Fibroblast of skin of left biceps (primary cell): ENCODE measurements at places on chromosomes 1 and 21.

DNA sequence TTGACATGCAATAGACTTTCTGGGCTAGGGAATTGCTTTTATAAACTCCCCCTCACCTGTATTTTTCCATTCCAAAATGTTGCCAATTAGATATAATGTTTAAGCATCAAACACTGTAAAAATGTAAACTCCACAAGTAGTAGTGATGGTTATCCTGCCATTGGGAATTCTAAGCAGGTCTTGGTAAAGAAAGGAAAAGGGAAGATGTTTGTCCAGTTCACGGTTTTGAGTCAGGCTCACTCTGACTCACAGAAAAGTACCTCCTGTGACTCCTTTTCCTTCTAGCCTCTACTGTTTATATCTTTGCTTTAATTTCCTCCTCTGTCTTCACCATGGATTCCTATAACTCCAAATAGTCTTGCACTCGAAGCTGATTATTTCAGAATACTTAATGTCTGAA lies 19.0 kb upstream of the PTPN14 start:
- no peak for DNase-seq

DNA sequence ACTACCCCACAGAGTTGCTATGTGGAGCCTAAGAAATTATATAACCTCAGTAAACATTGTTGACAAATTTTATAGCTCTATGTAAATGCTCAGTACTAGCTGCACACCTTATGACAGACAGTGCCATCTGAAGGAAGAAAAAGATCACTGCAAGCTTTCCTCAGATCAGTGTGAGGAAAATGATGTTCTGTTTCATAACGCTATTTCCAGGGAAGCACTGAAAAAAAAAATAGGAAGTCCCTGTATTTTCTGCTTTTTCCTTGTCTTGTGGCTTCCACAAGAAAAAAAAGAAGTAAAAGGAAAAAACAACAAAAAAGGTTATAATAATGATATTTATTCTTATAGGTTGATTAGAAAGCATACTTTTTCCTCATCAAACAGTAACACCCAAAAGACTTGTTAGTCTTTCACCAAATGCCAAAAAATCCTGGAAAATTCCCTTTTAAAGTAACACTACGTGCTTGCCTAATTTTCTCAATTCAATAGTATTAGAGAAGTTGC lies 23.2 kb downstream of the LYST start:
- peak; percentile 6 for DNase-seq

- no peak for DNase-seq
Measured at GRCh38 chr1:12587981-12588640, 29.9 kb downstream of the DHRS3 start.

GRCh38 chr1:110780600-110781484 lies 92.1 kb upstream of the CD53 start:
- peak; percentile 26 for DNase-seq

DNA sequence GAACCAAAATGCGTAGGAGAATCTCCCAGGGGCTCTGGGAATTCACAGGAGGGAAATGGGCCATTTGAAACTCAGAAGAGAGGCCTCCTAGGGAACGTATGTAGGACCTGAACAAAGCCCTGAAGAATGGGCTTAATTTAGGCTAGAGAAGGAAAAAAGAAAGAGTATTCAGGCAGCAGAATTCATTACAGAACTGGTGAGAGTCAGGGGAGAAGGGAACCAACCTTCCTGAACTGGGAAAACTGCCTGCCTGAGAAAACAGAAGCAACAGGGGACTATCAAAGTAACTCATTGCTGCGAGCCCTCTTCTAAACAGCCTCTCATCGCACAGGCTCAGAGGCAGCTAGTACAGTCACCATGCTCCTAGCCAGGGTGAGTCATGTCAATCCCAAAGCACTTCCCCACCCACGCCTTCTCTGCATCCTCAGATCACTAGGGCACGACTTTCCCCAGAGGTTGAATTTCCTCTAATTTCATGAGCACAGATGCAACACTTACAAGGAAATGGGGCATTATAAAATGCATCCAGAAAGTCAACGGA lies 98.1 kb downstream of the ADSS2 start:
- DNase-seq, result peak; percentile 74

GRCh38 chr1:2791027-2791760 lies 10.3 kb downstream of the TTC34 start:
- no peak for DNase-seq

- no peak for DNase-seq
Measured at GRCh38 chr1:52877554-52877953, 35.0 kb downstream of the ZYG11A start.

DNA sequence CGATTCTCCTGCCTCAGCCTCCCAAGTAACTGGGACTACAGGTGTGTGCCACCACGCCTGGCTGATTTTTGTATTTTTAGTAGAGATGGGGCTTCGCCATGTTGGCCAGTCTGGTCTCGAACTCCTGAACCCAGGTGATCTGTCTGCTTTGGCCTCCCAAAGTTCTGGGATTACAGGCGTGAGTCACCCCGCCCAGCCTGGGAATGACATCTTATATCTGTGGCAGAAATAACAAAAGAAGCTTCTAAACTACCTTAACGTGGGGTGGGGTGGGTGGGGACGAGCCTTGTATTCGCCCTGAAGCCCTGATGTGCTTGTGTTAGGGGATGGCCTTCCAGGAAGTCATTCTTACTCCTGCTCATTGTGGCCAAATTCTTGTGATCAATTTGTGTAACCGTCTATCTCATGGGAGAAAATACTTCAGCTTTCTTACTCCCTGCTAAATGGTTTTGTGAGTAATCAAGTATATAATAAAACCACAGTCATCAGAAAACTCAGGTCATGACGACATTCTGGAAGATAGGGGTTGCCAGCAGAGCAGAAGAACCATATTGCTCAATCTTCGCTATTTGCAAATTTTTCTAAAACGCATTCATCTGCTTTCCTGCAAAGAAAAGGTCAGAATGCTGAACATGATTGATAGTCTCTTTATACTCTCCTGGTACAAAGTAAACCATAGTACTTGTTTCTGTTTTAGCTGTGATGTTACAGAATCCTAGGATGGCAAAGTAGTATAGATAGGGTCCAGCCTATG lies 63.2 kb downstream of the DIRAS3 start:
- peak; percentile 89 for DNase-seq

GRCh38 chr1:67060811-67061218 lies 6.9 kb upstream of the SLC35D1 start:
- peak; percentile 93 for DNase-seq
